Midbrain (tissue), 1 donor: ENCODE measurements at places on chromosomes 16 and 17.

DNA sequence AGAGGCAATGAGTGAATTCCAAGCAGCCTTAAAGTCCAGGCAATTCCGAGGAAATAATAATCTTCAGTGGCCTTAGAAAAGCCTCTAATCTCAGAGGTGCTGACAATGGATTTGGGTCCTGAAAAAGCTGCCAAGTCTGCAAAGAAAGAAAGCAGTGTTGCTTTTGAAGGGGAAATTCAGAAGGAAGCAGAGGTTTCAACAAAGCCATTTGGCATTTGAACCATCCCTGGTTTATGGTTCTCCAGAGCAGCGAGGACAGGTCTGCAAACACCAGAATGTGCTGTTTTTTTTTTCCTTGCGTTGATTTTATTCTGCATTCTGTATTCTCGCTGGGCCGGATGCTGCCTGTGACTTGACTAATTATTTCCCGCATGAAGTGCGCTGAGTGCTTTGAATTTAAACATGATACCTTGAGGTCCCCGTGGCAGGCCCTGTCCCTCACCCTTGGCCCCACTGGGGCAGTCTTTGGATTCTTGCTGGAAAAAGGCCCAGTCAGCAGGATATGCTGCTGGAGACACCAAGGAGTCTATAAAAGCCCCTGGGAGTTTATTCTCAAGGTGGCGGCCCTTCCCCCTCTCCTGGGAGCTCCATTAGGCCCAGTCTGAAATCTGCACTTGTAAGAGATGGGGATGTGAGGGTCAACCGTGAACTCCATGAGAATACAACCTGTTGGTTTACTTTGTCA lies 338.3 kb downstream of the HAPSTR1 start:
- DNase-seq, result no peak

- no peak for DNase-seq
Observed at GRCh38 chr16:48442379-48442778, 57.2 kb upstream of the SIAH1 start.

GRCh38 chr17:64177311-64178010 lies 47.5 kb upstream of the ERN1 start:
- no peak for DNase-seq

DNA sequence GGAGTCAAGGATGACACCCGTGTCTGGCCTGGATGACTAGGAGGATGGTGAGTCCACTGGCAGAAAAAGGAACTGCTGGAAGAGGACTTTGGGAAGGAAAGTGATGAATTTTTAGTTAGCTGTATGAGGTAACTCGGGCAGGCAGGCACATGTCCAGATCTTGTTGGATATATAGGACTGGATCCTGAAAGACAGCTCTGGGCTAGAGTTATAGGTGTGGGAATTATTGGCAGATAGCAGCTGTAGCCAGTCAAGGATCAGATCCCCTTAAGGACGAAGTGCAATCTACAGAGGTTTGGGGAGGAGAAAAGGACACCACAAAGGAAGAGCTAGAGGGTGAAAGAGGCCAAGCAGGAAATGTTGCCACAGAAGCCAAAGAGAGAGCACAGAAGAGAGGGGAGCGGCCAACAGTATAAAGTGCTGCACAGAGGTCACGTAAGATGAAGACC lies 10.1 kb downstream of the CYB5D1 start:
- no peak for DNase-seq

DNA sequence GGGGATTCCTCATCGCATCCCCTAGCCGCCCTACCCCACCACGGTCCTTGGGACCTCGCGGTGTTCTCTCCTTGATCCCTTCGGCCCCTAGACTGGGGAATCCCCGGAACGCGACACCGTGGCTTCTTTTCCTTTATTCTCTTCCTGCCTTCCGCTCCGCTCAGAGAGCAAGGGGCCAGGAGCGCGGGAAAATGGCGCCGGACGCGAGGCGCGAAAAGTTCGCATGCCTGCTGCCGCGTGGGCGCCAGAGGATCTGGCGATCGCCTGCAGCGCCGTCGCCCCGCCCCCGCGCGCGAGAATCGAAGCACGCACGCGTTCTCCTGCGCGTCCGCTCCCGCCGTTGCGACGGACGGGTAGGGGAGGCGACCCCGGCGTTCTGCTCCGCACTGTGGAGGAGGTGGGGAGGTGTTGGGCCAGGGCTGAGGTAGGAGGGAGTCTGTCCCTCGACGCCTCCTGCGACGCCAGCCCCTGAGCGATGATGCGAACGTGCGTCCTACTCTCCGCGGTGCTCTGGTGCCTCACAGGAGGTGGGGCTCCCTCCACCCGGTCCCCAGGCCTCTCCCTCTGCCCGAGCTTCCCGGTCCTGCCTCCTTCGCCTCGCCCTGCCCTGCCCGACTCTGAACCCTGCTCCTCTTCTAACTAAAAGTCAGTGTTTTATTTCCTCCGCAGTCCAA lies at the start of gene ZPBP2:
ZPBP2 (plus strand) TSS at position 323 of the 674 bp plus-strand sequence; CDS start at position 476, 153 bp downstream.
- DNase-seq, result no peak

DNA sequence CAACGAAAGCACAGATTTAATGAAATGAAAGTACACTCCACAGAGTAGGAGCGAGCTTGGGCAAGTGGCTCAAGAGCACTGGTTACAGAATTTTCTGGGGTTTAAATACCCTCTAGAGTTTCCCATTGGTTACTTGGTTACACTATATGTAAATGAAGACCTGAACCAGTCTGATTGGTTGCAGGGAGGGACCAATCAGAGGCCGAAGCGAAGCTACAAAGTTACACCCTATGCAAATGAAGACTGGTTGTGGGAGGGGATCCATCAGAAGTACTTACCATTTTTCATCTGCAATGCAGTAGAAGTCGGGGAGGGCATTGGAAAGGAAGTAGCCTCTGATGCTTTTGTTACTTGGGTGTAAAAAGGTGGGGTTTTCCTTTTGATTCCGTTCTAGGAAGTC lies 132.0 kb downstream of the PMP22 start:
- no peak for DNase-seq

DNA sequence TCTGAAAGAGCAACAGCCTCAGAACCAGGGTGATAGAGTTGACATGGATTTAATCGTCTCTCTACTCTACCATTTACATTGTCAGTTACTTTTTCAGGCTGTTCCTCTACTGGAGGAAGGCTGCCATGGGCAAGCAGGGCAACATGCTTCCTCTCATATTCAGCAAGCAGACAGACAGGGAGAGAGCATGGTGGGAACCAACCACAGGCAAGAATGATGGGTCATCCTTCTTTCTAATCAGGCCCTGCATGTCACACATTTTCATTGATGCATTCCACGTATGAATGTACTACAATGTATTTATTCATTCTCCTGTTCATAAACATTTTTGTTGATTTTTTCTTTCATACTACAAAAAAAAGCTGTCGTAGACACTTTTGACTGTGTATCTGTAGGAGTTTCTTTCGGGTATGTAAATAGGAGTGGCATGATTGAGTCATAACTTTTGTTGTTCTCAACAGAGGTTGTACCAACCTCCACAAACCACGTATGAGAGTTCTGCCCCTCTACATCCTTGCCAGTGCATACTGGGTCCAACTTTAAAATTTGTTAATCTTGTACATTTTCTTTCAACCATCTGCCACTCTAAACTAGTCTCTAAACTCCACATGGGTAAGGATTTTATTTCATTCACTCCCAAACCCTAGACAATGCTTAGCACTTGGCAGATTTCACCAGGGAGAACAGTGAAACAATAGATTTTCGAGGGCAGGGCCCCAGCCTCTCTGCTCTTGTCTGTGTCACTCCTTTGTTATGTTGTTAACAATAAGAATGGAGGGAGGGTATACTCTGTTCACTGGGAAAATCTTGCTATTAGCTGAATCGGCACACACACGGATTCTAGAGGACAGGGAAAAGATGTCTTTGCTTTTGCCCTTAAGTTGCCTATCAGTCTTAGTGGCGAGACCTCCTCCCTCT lies 58.7 kb downstream of the CMC2 start:
- peak; percentile 61 for DNase-seq

- no peak for DNase-seq
Observed at GRCh38 chr16:17331071-17331607, 139.6 kb downstream of the XYLT1 start.

- DNase-seq, result peak; percentile 14
Observed at GRCh38 chr16:69179328-69180010, 7.5 kb upstream of the SNTB2 start.

DNA sequence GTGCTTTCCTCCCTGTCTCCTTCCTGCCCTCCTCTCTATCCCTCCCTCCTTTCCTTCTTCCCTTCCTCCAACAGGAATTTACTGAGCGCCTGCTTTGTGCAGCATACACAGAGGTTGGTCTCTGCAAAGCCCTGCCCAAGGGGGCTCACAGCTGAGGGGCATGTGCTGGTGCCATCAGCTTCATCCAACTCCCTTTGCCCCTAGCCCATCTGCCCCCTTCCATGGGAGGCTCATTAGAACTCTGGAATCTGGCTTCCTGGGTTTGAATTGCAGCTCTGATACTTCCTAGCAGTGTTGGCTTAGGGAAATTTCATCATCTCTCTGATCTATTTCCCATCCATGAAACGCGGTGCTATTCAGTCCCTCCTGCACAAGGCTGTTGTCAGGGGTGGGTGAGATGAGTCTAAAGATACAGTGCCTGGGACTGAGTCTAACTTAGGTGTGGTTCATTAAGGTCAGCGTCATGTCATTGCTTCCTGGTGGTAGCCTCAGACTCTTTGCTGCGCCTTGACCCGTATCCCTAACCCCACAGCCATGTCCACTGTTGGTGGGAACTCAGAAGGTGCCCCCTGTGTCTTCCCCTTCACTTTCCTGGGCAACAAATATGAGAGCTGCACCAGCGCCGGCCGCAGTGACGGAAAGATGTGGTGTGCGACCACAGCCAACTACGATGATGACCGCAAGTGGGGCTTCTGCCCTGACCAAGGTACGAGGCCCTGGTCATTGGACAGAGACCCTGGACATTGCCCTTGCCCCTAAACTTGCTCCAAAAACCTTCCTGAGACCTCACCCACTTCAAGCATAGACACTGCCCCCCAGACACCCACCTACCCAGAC lies 10.3 kb downstream of the MMP2 start:
- DNase-seq, result no peak

- DNase-seq, result peak; percentile 57
Observed at GRCh38 chr17:29240968-29241963, 5.4 kb upstream of the CRYBA1 start.

DNA sequence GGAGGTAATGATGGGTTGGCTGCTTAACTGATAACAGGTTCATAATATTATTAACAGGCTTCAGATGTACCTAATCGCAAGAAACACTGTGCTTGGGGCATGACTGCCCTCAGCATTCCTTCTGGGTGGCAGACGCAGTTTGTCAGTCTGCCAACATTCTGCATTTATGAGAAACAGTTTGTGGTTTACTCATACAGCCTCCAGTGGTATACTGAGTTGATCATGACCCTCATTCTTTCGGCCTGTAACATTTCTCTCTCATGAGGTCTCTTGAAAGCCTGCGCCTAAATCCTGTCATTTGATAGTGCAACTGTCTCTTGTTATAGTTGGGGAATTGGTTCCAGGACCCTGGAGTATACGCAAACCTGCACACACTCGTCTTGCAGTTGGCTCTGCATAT lies 4.9 kb upstream of the RUSF1 start:
- no peak for DNase-seq

GRCh38 chr16:86044881-86045590 lies 146.1 kb downstream of the IRF8 start:
- DNase-seq, result no peak

DNA sequence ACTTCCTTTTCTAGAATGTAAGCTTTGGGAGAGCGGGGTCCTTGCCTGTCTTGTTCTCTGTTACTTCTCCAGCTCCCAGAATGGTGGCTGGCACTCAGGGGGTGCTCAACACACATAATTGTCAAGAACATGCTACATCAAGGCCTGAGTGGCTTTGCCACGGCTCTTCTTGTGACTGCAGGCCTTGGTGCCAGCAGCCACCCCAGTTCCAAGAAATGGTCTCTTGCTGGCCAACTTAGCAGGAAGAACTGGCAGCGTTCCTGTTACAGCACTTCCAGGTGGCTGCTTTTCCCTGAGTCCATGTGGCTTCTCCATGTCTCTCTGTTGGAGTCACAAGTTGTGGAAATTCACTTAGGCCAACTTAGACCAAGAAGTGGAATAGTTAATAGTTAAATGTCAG lies 36.1 kb downstream of the PRKCB start:
- no peak for DNase-seq

GRCh38 chr17:21169496-21169895 lies 42.7 kb downstream of the DHRS7B start:
- DNase-seq, result no peak

DNA sequence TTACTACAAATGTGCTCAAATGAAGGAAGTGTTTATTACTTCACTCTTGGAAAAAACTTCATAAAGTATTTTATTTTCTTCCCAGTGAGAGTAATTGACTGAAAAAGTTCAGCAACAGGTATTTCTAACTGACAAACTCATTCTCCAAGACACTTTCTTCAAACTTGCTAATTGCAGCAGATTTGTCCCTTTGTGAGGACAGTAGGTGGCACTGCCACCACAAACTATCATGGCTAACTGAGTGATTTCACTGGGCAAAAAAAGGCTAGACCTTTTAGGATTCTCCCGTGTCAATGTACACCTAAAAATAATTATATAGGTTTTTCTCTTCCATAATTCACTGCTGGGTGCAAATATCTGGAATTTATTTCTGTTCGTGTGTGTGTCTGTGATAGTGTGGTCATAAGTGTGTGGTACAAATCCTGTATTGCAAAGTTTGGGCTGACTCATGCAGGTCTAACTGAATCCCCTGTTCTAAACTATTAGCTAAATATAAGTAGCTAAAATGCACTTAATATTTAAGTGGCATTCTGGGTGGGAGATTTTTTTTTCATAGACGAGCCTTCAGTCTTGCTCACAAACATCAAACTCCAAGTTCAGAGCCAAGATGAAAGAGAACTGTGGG lies 3.9 kb downstream of the HS3ST3A1 start:
- peak; percentile 46 for DNase-seq

DNA sequence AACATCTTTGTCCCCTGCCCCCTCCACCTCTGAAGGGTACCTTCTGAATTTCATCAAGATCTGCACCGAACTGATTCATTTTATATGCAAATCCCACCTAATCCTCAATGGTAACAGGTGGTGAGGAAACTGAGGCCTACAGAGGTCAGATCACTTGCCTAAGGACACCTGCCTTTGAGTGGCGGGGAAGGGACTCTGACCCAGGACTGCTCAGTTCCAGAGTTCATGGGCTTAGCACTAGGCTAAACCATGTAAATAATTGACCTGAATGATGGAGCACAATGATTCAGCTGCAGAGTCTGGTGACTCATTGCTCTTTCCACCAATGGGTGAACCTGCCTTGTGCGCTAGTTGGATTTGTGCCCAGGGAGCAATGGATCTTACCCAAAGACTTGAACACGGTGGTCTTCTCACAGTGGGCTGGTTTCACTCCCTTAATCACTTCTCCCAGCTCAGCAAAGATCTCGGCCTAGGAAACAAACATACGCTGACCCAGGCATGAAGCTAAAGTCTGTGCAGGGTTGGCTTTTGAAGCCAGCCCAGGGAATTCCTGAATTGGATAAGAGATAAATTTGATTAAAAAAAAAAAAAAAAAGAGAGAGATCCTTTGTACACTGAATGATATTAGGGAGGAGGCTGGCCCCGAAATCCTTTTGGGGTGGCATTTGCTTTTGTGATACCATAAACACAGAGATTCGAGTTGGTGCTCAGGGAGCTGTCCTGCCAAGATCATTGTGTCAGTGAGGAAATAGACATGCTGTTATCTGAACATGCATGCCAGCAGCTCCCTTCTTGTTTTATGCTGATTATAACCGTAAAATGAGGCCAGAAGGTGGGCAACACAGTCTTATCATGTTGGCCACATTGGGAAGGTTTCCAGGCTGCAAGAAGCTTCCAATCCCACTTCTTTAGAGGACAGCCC lies 17.0 kb downstream of the CRYM start:
- DNase-seq, result no peak

GRCh38 chr16:75038036-75038858 lies 39.4 kb downstream of the ZNRF1 start:
- DNase-seq, result no peak

GRCh38 chr16:87744750-87745514 lies 20.9 kb downstream of the KLHDC4 start:
- DNase-seq, result no peak

- DNase-seq, result no peak
Observed at GRCh38 chr17:44602390-44602789, 45.1 kb downstream of the FZD2 start.
